T-cell (primary cell): ENCODE measurements at places on chromosomes 11 and 22.
A peak's percentile ranks its signal among the peaks of the same experiment; 100 is the strongest.

GRCh38 chr11:108970221-108970991 lies 305.5 kb downstream of the DDX10 start:
- no peak for DNase-seq

DNA sequence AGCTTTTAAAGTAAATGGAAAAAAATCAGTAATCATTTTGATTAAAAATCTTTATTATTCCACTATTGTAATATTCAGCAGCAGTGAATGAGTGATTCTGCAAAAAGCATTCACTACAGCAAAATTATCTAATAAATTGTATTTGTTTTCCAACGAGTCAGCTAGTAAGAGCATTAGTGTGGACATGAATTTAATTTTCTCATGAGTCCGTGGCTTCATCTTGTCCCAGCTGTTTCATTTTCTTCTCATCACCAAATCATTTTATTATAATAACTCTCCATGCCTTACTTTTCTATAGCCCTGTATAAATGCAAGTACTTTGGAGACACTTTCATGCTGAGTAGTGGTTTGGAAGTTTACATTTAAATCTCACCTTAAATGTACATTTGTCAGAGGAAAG lies 66.2 kb downstream of the FANCF start:
- DNase-seq: no peak

DNA sequence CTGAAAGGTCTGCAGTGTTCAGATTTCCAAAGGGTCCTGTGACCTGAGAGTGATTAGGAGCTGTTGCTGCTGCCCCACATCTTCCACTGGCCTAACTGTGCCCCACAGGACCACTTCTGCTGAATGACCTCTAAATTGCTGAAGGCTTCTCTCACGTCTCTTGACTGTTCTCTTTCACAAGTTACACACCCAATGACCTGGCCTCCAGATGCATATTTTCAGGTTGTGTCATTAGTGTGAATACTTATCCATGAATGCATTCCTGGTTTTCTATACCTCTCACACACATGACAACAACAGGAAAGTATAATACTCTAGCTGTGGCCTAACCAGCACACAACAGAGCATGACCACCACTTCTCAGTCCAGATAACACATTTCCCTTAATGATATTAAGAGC lies 15.4 kb downstream of the PRR14L start:
- DNase-seq: no peak

DNA sequence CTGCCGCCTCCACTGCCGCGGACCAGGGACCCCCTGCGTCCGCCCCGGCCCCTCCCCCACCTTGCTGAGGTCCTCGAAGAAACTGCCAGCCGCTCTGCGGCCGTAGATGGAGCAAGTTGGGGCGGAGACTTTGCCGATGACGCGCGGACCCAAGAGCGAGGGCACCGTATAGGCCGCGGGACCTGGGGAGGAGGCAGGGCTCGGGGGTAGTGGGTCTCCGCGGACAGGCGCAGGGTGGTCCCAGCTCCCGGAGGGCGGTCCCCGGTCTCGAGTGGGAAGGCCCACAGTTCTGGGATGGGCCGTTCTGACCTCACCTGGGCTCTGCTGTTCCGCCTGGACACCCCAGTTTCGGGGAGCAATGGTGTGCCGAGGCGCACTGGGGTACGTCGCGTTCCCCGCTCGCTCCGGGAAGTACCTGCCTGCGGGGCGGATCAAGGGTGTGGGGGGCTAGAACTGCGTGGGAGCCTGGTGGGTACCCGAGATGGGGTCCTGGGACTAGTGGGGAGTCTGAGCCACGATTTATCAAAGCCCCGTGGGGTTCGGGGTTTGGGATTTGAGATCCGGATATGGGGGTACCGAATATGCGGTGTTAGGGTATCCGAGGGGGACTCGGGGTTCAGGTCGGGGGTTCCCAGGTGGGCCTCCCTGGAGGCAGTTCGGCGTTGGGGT lies 1.2 kb upstream of the TYMP start:
- DNase-seq: peak; percentile 68

- DNase-seq: no peak
These were observed 9.2 kb downstream of the TAB1 start for GRCh38 chr22:39408807-39409206.

GRCh38 chr11:118533769-118534729 lies 3.1 kb downstream of the TMEM25 start:
- no peak for DNase-seq

DNA sequence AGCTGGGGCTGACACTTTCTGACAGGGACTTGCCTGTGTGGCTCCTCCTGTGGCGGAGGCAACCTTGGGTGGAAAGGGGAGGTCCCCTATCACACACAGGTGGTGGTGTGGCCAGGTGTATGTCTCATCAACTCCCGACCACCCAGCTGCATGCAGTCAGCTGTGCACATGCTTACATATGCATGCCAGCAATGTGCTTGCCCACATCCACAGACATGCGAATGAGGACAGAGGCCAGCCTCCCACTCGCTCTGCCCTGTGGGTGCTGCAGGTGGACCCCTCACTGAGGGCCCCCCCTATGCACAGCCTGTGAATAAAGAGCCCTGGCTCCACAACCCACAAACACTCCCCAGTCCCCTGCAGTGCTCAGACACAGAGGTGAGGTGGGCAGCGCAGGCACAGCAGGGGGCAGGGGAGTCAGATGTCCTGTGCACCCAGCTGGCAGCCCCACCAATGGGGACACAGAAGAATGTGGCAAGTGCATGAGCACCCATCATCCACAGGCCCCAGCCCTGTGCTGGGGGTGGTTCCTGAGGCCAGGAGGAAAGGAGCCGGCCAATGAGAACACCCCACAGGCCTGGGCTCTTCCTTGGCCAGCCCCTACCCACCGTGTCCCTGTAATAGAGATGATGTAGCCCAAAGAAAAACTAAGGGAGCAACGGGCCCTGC lies 9.5 kb downstream of the GNB1L start:
- DNase-seq: no peak

DNA sequence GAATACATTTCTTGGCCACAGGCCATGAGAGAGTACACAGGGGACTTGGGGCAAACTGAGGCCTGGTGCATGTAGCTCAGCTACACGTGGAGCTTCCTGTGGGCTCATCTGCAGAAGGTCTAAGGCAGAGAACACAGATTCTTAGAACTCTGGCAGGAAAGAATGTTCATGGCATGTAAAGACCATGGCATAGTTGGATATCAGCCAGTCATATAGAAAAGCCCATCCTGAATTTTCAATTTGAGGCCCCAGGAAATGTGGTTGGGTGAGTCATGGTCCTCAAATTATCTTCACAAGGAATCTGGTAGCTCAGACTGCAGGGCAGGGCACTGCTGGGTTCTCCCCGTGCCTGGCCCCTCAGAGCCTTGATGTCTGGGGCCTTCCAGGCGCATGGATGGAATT lies 13.7 kb upstream of the ST3GAL4 start:
- DNase-seq: no peak

- DNase-seq: no peak
These were observed 1.2 kb upstream of the TCIRG1 start for GRCh38 chr11:68037411-68038225.
